ENCODE measurements at places on chromosomes 7 and 10. TPM values are rescaled to one million over a fixed set of nuclear protein-coding genes. Genes with fewer than 3 reads are reported as not detected.

NPC1L1 gene
- total RNA-seq = not detected

DNA sequence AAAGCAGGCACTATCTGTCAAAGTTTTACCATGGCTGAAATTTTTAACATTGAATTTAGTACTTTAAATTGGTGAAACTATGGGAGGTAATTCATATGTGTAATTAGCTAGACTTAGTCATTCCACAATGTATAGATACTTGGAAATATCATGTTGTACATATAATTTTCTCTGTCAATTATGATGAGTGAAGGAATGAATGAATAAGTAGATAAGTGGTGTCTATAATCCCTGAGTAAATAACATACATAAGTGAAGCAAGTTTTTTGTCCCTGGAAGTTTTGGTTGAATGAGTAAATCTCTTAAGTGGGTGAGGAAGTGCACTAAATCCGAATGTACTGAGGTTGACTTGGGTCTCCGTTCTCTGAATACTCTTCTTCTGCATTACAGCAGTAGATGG, 201.0 kb downstream of the CSTF2T start:
- no peak for DNase-seq

CYP17A1 gene
- total RNA-seq = not detected

DNA sequence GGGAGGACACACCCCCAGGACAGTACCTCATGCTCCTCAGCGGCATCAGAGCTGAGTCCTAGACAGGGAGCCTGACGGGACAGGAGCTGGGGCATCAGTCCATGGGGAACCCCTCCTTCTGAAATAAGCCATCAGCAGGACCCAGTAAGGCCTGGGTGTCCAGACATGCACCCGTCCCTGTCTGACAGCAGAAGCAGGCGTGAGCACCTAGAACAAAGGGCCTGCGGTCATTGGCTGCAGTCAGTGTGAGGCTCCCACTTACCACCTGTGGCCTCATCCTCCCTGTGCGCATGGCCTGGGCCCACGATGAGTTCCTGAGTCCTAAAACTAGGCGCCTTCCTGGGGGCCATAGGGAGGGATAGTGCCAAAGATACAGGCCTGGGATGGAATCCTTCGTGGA, 484.7 kb downstream of the PTPRN2 start:
- DNase-seq = no peak

GRCh38 chr7:84216472-84216871, 21.9 kb upstream of the SEMA3A start:
- DNase-seq = no peak

GRCh38 chr7:91235211-91235832, 28.9 kb upstream of the FZD1 start:
- DNase-seq = no peak

GRCh38 chr10:26221541-26221940, 5.0 kb downstream of the GAD2 start:
- no peak for DNase-seq

TRPV6 gene
- not detected for total RNA-seq

DNA sequence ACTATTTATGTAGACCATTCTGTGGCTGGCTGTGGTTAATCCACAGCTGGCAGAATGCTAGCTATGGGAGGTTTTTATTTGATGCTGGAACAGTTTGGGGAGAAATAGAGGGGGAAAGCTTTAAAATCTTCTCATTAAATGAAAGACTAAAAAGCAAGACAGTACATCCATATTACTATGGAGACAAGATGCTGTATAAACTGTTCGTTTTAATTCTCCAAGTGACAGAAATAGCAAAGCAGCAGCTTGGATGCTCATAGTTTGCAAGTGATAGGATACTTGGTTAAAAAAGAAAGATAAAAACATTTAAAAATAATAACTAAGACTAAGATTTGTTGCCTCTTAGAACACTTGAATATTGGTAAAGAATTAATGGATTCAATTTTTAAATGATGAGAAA, 304.9 kb upstream of the KAT6B start:
- DNase-seq = no peak

PALD1 gene
- 1.3 TPM for total RNA-seq

RGR gene
- total RNA-seq = not detected

TMEM176A gene
- total RNA-seq = not detected

GRCh38 chr10:9833942-9834341, 1183.7 kb upstream of the CELF2 start:
- DNase-seq = no peak

ASZ1 gene
- 0.14 TPM for total RNA-seq

GRCh38 chr7:121938429-121938996, 65.6 kb downstream of the PTPRZ1 start:
- DNase-seq = no peak

DNA sequence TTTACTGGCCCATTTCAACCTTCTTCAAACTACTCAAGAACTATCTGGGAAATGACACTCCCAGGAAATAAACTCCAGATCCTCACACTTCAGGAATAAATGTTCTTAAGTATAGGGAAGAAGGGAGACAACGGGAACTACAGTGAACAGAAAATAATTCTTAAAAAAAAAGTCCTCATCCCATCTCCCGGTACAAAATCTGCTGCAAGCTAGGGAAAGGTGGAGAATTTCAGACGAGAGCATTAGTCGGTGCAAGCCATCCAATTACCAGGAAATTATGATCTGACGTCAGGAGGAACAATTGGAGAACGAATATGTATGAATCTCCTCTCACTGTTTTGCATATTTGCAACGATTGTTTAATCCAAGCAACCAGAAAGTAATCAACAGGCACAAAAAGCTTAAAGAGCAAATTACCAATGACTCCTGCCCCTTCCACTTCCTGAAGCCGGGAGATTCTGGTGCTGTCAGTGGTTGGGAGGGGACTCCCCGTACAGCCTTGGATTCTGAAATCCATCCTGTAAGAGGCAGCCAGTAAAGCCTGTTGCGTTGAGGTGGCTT, 15.1 kb upstream of the GATA3 start:
- no peak for DNase-seq

UPK3BL2 gene
- total RNA-seq = not detected

MTPN gene
- total RNA-seq = 205 TPM

GRCh38 chr7:114901771-114902170, 20.1 kb upstream of the MDFIC start:
- DNase-seq = no peak

ZNF117 gene
- 0.70 TPM for total RNA-seq

- no peak for DNase-seq
Observed at GRCh38 chr10:79106256-79107050, 37.7 kb downstream of the ZMIZ1 start.

DNA sequence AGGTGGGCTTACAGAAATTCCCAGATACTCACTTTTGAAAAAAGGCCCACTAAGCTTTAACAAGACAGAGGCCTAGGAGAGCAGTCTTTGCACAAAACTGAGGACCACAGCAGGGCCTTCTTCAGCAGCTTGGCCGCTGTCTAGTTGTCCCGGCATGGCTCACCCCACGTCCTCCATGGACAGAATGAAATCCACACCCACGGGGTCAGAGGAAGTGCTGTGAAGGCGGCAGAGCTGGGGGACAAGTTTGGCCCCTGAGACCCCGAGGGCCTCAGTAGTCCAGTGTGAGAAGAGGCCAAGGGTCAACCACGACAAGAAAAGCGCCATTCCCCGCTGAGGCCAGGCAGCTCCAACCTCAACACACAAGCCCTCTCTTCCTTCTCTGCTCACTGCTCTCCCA, 78.9 kb downstream of the ZRANB1 start:
- no peak for DNase-seq

GRCh38 chr10:29826801-29827450, 192.2 kb upstream of the SVIL start:
- DNase-seq = no peak

DNA sequence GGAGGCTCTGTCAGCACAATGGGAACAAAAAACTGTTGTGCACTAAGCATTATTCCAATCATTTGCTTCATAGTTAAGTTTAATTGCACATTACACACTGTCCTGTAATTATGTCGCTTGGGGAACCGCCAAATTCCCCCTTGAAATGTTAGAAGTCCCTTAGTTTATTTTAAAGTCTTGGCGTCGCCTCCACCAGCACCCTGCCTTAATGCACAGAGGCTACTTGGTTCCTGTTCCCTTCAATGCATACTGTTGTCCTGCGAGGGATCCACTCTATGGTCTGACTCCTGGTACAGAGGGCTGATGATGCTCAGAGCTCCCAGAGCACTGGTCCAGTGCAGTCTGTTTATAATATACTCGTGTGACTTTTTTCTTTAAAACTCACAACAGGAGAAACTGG, 330.7 kb downstream of the ELMO1 start:
- DNase-seq = no peak

COL1A2 gene
- total RNA-seq = 0.46 TPM

DNA sequence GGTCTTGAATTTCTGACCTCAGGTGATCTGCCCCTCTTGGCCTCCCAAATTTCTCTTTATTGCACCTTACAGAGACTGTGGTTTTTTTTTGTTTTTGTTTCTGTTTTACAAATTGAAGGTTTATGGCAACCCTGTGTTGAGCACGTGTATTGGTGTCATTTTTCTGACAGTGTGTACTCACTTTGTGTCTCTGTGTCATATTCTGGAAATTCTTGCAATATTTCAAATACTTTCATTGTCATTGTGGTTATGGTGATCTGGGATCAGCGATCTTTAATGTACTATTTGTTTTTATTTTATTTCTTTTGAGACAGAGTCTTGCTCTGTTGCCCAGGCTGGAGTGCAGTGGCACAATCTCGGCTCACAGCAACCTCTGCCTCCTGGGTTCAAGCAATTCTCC, 89.8 kb downstream of the PRTFDC1 start:
- DNase-seq = no peak

GRCh38 chr7:85038466-85038865, 148.4 kb downstream of the SEMA3D start:
- DNase-seq = no peak

GRCh38 chr7:116403265-116403664, 96.3 kb upstream of the CAV2 start:
- no peak for DNase-seq

- peak; percentile 23 for DNase-seq
Observed at GRCh38 chr10:15182540-15183207, 14.2 kb upstream of the NMT2 start.

DNA sequence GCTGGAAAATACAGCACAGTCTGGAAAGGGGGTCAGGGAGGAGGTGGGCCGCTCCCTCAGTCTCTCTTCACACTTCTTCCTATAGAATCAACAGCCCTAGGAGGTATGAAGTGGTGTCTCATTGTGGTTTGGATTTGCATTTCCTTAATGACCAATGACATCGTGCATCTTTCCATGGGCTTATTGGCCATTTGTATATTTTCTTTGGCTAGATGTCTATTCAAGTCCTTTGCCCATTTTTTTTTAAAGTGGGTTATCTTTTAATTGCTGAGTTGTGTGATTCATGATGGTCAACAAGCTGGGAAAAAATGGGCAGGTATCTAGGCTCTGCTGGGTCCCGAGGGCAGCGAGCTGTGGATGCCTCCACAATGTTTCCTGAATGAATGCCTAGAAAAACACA, 29.1 kb downstream of the TMEM130 start:
- DNase-seq = no peak

CPN1 gene
- not detected for total RNA-seq

NME8 gene
- total RNA-seq = not detected

DNA sequence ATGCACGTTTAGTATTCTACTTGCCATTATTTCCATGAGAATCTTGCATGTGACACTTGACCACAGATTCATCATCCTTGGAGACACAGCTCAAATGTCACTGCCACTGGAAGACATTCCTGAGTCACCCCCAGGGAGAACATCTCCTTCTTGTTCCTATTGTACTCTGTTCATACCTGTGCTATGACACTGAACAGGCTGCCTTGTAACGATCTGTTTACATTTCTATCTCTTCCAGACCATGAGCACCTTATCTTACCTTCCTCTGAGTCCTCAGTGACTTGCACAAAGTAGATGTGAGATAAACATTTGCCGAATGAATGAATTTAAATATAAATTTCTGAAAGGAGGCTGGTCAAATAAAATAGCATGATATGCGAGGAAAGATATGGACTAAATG, 331.9 kb upstream of the LRRN3 start:
- DNase-seq = no peak

GRCh38 chr10:73886085-73886529, 11.8 kb upstream of the CAMK2G start:
- peak; percentile 74 for DNase-seq

CYP26C1 gene
- total RNA-seq = not detected

GRCh38 chr10:64086083-64086767, 565.0 kb downstream of the REEP3 start:
- no peak for DNase-seq

- no peak for DNase-seq
Observed at GRCh38 chr10:47378606-47379444, 5.3 kb downstream of the ZNF488 start.

DNA sequence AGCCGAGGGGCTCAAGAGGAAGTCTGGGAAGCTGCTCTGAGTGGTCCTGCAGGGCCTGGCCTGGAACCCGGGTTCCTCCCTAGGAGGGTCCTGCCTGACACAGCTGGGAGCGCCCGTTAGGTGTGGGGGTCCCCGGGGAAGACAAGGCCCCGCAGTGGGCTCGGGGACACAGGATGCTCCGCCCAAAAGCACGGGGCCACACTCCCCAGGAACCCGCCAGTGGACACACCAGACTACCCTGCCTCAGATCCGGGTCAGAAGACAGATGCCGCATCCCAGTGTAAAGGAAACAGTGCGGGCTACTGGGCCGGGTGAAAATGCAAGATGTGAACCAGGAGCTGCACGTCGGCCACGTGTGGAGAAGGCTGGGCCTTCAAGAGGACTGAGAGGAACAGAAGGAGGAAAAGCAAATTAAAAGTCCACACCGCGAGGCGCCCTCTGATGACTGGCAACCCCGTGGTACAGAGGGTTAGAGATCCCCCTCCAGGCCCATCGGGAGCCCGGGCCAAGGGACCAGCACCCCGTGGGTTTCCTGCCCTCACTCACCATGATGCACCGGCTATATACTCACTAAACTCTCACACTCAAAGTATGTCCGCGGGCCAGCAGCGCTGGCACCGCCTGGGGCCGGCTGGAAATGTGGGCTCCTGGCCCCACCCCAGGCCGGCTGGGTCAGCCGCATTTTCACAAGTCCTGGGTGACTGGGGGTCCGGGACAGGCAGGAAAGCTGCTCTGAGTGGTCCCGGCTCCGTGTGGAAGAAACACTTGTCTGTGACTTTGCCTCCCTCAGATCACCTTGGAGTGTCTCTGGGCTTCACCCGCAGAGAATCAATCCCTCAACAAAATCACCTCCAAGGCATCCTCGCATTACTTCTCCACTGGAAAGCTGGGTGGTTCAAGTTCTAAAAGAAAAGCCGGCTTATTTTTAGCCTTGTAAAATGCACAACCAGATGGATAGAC, 6.1 kb downstream of the STK32C start:
- DNase-seq = no peak

All from H4 (cell line).